ENCODE measurements at places on chromosomes 6 and 20.

GRCh38 chr6:25103603-25104002, 167.8 kb upstream of the RIPOR2 start:
- DNase-seq: no peak

DNA sequence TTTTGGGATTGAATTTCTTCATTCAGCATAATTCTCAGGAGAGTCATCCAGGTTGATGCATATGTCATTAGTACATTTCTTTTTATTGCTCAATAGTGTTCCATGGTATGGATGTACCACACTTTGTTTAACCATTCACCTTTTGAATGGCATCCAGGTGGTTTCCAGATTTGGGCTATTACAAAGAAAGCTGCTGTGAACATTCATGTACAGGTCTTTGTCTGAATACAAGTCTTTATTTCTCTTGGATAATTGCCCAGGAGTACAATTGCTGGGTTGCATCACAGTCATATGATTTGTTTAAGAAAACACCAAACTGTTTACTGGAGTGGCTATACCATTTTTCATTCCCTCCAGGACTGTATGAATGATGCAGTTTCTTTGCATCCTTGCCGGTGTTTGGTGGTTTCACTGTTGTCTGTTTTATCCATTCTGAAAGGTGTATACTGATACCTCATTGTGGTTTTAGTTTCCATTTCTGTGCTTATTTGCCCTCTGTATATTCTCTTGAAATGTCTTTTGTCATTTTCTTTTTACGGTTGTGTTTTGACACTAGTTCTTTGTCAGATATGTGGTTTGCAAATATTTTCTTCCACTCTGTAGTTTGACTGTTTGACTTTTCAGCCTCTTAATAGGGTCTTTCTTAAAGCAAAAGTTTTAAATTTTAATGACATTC, 8.8 kb downstream of the CDKAL1 start:
- DNase-seq: no peak

GRCh38 chr6:7107578-7108195, at the start of gene RREB1:
Gene RREB1 (plus strand): TSS chr6:7107961. CDS start chr6:7181912, 73,951 bp downstream.
- peak; percentile 26 for DNase-seq

- no peak for DNase-seq
These were observed 223.2 kb downstream of the SYNDIG1 start for GRCh38 chr20:24692446-24693200.

GRCh38 chr6:75166773-75167172, 39.1 kb downstream of the COL12A1 start:
- peak; percentile 60 for DNase-seq

Data from skin of body (tissue), 3 donors.